ENCODE measurements at places on chromosomes 1 and 21. TPM values are rescaled to one million over a fixed set of nuclear protein-coding genes. Genes with fewer than 3 reads are reported as not detected.

DNA sequence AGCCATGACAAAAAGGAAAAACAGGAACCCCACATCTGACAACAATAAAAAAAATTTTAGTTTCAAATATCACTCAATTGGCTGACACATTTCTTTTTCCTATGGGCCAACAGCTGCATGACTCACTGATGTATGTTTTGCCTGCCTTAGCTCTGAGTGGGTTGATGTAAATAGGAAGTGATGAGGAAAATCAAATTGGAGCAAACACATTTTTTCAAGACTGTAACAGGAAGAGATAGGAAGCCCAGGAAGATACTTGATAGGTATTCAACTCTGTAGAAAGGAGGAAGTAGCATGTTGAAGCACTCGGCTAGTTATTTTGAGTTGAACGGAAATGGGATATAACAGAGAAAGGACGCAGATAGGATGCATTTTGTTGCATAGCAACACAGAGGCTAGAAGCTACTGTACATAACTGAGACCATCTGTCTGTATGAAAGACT lies 168.0 kb upstream of the NR5A2 start:
- no peak for DNase-seq

DNA sequence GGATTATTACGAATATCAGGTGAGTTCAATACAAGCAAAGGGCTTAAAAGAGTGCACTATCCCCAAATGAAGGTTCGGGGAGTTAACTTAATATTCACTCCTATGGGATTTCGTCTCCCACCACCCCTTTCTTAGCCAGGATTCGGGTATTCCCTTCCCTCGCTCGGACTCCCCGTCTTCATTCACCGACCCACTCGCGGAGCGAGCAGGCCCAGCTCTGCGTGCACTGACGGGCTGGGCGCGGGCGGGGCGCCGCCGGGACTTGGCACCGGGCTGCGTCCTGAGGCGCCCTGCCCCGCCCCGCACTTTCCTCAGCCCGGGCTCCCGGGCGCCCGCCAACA lies 7.7 kb upstream of the MPZL1 start:
- DNase-seq: peak; percentile 90

DNA sequence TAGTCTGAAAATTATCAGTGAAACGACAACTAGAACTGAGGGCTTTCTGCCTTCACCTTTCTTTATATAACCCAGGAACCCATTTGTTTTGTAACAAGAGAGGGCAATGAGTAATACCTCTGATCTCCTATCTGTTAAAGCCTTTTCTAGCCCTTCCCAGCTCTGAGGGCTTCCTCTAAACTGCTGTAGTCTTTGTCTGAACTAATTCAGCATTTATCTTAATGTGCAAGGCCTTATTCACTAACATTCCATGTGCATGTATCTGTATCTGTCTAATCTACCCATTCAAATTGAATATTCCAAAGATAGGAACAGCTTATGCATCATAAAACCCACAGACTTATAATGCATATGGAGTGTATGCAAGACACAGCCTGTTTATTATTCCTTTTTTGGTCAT lies 167.1 kb downstream of the LYPLAL1 start:
- no peak for DNase-seq

- DNase-seq: no peak
Observed at GRCh38 chr1:201605385-201606010, 66.6 kb downstream of the NAV1 start.

Gene IFI44
- total RNA-seq: 8.2 TPM

All from cardiac septum (tissue), 1 donor.